Activated CD4-positive, alpha-beta T cell treated with anti-CD3 and anti-CD28 coated beads for 1 hour (primary cell): ENCODE measurements at places on chromosomes 12 and 14.

- DNase-seq = no peak
These were observed 55.8 kb upstream of the GALNT9 start for GRCh38 chr12:132384916-132385774.

DNA sequence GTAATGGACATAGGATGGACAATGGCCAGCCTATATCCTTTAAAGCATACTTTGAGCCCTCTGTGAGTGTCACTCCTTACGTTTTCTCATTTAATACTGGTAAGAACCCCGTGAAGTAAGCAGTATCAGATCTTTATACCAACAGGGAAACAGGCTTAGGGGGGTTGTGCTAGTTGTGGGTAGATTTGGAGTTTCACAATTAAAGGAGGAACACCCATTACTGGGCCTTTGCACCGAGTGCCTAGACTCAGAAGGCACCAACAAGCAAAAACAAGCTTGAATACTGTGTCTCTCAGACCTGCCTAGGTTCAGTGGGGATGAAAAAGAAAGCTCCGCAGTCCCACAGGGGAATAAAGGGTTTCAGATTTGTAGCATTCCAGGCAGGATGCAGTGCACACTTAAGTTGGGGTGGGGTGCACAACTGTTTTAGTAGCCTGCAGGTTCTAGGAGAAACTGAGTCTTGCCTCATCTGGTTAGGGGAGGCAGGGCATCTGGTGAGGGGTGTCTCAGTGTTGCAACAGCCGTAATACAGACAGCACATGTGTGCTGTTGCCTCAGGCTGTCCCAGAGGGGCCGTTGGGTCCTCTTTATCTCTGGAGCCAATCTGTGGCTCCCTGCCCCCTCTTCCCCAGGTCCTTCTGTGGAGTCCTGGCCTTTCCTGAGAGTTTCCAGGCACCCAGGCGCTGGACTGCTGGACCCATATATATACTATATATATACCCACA, 51.2 kb downstream of the IRAK3 start:
- DNase-seq = no peak

DNA sequence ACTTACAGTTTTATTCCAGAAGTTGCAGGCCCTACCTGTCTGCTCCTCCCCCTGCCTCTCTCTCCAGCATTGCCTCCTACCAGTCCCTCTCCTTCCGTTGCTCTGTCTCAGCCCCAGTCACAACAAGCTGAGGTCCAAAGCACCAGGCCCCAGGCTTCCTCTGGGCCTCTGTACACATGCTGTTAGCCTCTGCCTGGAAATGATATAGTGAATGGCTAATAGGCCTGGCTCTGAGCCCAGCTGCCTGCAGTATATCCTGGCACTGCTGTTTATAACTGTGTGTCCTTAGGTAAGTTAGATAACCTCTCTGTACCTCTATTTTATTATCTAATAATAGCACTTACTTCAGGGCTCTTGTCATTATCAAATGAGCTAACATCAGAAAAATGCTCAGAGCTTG, 114.9 kb upstream of the PWP1 start:
- DNase-seq = no peak

DNA sequence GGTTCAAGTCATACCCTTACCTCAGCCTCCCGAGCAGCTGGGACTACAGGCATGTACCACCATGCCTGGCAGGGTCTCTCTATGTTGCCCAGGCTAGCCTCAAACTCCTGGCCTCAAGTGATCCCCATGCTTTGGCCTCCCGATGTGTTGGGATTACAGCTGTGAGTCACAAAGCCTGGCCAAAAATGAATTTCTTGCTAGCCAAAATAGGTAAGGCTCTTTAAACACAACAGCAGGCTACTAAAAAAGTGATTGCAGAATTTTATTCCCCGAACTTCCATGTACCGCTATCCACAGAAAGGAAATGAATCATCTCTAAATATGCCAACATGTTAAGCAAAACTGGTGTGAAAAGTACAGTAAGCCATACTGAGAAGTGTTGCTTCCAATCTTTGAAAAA, 50.6 kb downstream of the WDHD1 start:
- DNase-seq = no peak

GRCh38 chr14:66645716-66646115, 137.8 kb downstream of the GPHN start:
- DNase-seq = no peak

DNA sequence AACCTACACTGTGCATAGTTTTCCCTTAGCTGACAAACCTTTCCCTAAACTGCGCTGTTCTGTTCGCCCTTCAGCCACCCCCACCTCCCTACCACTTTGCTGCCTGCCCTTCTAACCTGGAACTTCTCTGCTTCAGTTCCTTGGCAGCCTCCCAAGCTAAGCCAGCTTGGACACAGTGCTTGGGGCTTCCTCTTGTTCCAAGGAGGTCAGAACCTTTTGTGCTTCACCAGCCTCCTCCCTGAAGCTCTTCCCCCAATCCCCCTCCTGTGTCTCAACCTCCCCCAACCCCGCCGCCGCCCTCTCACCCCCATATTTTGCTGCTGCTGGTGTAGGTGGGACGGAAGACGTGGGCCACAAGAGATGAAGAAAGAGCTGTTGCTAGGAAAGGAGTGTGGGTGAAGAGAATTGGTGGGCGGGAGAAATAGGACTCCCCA, 8.1 kb upstream of the RIC8B start:
- DNase-seq = no peak

GRCh38 chr12:83506841-83507240, 820.1 kb downstream of the TMTC2 start:
- no peak for DNase-seq

DNA sequence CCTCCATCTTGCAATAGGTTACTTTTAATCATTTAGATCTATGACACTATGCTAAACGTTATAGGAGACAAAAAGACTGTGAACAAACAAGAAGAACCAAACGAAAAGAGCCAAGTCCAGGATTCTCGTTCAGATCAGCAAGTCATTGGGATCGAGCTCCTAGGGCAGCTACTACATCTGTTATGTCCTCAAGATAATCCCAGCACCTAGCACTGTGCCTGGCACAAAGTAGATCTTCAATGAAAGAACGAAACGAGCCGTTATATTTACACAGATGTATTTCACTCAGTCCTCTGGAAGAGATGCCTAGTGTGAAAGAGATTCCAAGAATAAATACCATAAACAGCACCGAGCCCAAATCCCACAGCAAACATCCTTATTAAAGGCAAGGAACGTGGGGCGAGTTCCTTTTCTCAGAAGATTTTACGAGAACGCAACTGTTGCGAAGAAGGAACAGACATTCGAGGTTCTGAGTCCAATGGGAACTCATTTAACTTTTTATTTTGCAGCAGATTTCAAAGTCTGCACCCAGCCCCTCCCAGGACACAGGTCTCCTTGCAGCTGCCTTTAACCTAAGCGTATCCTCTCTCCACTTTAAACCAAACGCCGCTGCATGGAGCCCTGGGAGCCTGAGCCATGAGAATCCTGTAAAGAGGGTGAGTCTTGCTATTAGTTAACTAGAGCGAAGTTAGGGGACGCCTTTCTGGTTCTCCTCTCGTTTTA, 544 bp upstream of the TDP1 start:
- no peak for DNase-seq

GRCh38 chr12:101876322-101876860, 989 bp upstream of the DRAM1 start:
- no peak for DNase-seq

- no peak for DNase-seq
These were observed 36.3 kb downstream of the ACSS3 start for GRCh38 chr12:81114226-81114625.

DNA sequence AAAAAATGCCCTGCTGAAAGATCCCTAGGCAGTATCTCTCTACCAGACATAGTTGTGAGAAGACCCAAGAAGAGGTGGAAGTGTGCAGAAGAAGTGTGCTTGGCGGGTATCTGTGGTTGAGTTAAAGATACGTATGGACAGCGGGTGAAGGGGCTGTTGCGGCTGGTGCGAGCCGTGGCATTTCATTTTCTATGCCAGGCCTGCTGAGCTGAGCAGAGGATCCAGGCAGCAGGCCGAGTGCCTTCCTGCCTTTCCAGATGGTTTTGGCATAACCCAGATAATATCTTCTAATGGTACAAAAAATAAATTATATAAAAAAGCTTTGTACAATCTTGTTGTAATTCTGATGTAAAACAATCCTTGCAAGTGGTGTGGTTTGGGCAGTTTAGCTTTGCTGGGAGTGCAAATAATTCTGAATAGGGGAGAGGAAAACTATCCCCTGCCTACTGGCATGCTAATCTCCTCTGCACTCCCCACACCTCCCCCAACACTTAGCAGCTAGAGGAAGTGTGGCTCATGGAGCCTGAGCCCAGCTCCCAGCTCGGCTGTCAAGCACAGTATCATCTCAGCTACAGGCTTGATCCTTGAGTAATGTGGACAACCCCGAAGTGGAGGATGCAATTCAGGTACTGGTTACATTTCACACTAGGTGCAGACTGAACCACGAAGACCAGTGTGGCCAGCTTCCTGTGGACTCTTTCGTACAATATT, 168.9 kb downstream of the VRK1 start:
- no peak for DNase-seq

DNA sequence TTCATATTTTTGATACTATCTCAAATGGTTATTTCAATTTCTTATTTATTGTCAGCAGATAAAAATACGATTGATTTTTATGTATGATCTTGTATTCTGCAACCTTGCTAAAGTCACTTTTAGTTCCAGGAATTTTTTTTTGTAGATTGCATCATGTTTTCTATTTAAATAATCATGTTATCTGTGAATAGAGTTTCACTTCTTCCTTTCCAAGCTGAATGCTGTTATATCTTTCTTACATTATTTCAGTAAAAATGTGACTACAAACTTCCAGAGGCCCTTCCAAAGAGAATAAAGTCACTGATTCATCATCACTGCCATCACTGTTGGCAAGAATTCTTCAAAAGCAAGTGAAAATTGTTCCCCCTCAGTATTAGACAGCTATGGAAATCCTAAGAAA, 104.7 kb upstream of the RAP1B start:
- no peak for DNase-seq

DNA sequence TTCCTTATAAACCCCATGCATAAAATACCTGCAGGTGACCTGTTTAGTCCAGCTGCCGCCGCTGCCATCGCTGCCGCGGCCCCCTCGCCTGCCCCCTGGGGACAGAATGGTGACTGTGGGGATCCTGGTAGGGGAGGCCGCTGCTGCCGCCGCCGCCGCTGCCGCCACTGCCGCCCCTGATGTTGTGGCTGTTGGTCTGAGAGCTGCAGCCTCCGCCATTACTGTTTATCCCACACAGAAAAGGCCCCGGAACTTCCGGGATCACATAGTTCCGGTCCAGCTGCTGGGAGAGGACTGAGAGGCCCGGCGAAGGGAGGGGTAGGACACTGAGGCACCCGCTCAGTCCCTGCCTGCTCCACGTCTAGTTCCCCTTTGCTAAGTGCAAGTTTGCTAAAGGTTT, 244.9 kb downstream of the C12orf50 start:
- no peak for DNase-seq

- DNase-seq = no peak
These were observed 55.1 kb downstream of the TTLL5 start for GRCh38 chr14:75715926-75716780.

DNA sequence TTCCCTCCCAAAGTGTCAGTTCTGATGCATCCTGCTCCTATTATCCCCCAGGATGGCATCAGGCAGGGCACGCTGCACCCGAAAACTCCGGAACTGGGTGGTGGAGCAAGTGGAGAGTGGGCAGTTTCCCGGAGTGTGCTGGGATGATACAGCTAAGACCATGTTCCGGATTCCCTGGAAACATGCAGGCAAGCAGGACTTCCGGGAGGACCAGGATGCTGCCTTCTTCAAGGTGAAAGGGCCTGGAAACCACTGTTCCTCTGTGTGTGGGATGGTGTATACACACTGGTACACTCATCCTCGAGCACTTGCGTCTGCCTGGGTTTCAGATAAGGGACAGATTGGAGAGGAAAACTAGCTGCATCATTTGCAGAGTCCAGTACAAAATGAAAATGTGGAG, 1.0 kb downstream of the IRF9 start:
- no peak for DNase-seq

DNA sequence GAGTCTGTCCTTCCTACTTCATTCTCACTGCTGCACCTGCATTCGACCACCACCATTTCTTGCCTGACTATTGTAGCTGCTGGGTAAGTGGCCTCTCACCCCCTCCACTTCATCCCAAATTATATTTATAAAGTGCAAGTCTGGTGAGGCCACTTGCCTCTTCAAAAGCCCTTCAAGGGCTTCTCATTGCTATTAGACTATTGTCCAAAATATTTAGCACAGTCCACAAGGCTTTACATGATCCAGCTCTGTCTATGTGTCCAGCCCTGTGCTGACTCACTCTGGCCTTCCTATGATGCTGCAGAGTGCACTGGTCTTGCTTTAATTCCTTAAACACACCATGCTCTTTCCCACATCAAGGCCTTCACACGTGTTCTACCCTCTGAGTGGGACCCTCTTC, 46.0 kb downstream of the PAH start:
- DNase-seq = no peak

DNA sequence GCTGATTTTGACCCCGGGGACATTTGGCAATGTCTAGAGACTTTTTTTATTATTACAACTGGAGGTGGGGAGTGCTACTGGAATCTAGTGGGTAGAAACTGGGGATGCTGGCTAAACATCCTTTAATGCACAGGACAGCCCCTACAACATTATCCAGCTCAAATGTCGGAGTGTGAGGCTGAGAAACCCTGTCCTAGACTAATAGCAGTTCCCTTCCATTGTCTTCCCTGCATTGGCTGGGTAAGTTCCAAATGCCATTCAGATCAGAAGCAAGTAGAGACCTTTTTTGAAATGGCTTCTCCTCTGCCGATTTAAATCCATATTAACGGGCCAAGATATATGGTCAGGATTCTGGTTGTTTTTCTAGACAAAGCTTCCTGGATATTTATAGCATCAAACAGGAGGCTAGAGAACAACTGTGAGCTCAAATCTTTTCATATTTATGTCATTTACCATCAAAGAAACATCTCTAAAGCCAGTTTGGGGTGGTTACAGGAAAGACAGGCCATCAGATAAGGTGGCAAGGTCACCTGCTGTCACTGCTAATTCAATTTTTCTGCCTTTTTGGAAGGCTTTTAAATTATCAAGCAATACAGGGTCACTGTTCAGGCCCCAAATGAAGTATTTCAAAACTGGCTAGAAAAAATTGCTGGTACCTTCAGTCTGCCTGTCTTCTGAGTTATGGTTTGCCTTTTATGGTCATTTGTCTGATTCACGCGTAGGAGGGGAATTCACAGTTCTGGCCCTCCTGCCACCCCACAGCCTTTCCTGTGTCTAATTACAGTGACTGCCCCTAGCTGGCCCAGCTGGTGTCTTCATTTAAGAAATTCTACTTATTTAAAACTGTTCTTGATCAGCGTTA, 20.1 kb upstream of the AKAP5 start:
- DNase-seq = no peak

GRCh38 chr12:94152292-94153078, 4.1 kb downstream of the PLXNC1 start:
- DNase-seq = no peak
